Activated naive CD4-positive, alpha-beta T cell (primary cell): ENCODE measurements at places on chromosomes 11 and 22.

DNA sequence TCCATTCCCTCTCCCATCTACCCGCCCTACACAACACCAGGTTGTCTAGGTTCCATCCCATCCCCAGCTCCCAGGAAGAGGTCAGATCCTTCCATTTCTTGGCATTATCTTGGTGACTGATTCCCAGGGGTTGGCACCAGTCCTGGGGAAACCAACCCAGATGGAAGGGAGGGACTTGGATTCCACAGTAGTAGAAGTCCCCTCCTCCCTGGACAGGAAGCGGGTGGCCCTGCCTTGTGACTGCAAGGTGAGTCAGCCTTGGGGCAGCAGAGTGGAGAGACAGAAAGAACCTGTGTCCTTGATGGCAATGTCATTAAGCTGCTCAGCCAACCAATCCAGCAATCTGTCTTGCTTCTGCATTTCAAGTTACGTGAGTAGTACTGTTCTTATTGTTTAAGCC, 26.5 kb downstream of the SYT13 start:
- DNase-seq = no peak

GRCh38 chr11:118175993-118176777, at the start of gene SCN2B:
SCN2B (minus strand) TSS chr11:118176639; CDS start chr11:118176431, 208 bp downstream.
- no peak for DNase-seq

DNA sequence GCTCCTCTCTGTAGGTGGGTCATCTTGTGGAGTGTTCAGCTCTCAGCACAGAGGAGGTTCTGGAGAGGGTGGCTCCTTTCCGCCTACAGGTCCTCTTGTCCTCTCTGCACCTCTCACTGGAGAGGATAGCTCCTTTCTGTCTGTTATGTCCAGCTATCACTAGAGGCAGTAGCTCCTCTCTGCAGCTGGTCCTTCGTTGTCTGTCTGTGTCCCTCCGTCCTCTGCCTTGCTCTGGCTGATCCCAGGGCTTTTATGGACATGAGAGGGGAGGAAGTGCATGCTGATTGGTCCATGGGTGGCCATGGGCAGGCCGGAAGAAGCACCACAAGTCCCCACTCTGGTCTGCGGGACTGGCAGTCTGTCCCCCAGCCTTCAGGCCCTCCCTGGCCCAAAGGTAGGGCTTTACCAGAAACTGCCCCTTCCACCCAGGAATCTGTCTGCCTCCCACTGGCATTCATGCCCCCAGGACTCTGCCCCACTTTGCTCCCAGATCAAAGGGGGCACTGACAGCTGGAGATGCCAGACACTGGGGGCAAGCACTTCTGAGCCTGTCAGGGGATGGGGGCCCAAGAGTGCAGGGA, 38.6 kb upstream of the CALCB start:
- DNase-seq = no peak

- no peak for DNase-seq
These were observed 18.6 kb downstream of the SDHAF2 start for GRCh38 chr11:61448552-61448927.

GRCh38 chr11:133911171-133911570, 45.6 kb downstream of the IGSF9B start:
- DNase-seq = no peak

DNA sequence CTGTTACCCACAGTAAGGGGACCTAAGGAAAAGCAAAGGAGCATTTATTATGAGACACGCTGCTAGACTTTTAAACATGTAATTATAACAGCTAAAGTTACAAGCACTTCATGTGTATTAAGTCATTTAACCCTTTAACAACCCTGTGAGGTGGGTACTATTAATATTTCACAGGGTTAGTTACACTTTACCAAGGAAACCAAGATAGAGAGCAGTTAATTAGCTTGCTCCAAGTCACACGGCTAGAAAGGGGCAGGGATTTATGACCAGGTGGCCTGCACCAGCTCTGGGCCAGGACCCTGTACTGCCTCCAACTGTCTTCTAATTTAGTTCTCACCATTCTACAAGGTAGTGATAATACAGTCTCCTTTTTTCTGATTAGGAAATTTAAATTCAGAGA, 74.9 kb downstream of the RPL27A start:
- DNase-seq = no peak

DNA sequence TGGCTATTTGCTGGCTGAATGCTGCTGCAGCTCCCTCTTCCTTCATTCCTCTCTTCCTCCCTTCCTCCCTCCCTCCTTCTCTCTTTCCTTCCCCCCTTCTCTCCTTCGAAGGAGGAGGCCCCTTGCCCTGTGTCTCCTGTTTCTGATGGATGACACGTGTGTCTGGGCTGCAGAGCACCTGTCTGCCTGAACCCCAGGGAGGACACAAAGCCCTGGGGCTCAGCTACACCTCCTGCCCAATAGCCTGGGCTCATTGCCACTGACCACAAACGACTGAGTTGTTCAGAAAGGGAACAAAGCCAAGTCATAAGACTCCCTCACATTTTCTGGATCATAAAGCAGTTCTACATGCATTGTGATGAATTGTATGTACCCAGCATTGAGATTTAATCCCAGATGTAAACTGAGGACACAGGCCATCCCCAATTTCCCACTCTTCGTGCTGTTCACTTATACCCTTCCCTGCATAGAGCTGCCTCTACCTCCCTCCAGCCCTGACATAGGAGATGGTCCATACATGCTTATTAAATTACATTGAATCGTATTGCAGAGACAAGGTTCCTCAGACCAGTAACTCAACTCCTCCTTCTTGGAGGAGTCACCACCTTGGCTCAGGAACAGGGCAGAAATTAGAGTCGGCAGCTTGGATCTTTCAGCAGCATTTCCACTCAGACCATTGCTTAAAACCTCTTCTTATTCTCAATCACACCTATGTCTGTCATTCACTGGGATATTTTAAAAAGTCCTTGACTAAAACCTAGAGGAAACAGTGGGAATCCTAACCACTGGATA, 1.2 kb downstream of the CSRP3 start:
- no peak for DNase-seq

- no peak for DNase-seq
These were observed 91.5 kb downstream of the ABTB2 start for GRCh38 chr11:34266090-34266912.

- no peak for DNase-seq
These were observed 21.9 kb upstream of the PARVG start for GRCh38 chr22:44158816-44159215.

DNA sequence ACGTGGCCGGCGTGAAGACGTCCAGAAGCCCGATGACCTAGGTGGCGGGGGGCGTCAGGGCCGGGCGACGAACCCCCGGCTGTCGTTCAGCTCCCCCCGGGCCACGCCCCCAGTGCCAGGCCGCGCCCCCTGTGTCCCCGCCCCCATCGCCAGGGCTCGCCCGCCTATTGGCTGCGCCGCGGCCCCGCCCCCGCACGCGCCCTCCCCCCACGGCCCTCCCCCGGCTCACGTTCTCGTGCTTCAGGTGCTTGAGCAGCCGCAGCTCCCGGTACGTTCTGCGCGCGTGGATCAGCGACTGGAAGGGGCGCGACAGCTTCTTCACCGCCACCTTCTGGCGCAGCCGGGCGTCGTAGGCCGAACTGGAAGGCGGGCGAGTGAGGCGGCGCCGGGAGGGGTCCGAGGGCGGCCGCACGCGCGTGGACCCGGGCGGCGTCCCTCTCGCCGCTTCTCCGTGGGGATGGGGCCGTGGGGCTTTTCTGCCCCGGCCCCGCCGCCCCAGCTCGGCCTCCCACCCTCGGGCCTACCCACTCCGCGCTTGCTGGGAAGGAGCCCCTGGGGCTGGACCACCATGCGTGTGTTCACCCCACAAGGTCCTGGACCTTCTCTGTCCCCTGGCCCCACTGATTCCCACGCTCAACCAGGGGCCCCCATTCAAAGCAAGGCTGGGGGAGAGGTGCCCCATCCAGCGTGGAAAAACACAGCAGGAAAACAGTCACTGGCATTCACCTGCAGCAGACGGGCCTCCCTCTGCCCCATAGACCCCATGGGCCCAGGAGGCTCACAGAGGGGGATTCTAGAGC, 2.4 kb downstream of the MAPK11 start:
- peak; percentile 30 for DNase-seq

- no peak for DNase-seq
These were observed 51.6 kb upstream of the TCF20 start for GRCh38 chr22:42321908-42322561.

- no peak for DNase-seq
These were observed 30.2 kb upstream of the SLC35C1 start for GRCh38 chr11:45774786-45775185.

- no peak for DNase-seq
These were observed 5.2 kb downstream of the C11orf52 start for GRCh38 chr11:111923951-111924350.

GRCh38 chr11:9753021-9753420, 89.1 kb downstream of the SWAP70 start:
- DNase-seq = no peak

DNA sequence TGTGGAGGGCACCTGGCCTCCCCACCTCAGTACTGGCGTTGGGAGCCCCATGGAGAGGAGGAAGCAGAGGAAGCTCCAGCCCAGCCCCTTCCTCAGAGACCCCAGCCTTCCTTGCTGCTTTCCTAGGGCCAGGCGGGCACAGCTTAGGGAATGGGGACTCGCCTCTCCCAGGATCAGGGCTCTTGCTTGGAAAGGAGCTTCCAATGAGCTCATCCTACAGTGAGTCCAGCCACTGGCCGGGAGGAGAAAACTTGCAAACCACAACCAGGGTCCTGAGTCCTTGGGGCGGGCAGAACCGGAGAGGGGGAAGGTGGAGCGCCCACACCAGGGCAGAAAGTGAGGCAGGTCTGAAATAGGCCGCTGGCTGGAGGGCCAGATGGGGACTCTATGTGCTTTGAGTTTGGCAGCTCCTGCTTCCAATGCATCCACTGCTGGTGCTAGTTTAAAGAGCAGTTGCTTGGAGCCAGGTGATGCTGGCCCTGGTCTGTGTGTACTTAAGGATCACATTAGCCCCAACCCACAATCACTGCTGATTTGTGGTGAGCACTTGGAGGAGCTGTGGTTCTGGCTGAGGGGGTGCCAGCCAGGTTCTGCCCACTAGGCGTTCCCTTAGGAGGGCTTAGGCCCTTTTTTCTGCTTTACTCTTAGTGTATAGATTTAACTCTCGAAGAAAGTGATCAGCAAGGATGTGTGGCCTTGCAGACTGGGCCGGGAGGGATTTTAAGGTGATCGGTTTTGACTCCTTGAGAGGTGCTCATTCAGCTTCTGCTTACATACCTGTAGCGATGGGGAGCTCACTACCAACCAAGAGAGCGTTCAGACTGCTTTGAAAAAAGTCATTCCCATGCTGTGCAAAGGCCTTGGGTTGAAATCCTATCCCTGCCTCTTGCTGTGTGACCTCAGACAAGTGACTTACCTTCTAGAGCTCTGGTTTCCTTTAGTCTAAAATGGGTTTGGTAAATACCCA, 81.9 kb downstream of the TP53I11 start:
- no peak for DNase-seq

DNA sequence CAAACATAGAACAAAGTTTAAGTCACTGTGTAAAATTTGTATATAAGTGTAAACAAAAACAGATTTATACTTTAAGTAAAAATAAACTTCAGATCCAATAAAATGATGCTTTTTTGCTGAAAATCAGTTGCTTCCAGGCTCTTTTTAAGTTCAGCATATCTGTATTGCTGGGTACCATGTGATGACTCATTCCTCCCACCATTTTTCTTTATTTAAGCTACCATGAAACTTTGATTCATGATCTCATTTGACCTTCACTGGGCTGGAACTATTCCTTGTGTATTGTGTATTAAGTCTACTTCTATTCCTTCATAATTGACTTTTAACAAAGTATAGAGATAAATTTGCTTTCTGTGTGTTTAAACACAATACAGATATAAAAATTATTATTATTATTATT, 46.3 kb upstream of the RRM1 start:
- DNase-seq = no peak

GRCh38 chr22:22479999-22480532, 28.5 kb downstream of the ZNF280B start:
- no peak for DNase-seq

GRCh38 chr22:33116841-33117547, 58.8 kb upstream of the SYN3 start:
- DNase-seq = no peak

DNA sequence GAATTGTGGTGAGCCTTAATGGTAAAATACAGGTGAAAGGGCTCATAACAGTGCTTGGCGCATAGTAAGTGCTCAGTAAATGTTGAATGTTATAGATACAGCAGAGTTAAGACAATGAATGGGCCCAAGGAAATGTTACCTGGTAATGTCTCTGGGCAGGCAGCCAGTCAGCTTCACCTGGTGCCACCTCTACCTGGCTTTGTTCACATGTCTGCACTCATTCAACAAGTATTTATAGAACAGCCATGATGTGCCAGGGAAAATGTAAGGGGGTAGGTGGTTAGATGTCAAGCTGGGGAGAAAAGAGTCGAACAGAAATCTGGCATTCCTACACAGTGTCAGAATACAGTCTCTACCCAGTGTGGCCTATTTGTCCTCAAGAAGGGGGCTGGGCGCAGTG, 238.8 kb upstream of the SYN3 start:
- DNase-seq = no peak

DNA sequence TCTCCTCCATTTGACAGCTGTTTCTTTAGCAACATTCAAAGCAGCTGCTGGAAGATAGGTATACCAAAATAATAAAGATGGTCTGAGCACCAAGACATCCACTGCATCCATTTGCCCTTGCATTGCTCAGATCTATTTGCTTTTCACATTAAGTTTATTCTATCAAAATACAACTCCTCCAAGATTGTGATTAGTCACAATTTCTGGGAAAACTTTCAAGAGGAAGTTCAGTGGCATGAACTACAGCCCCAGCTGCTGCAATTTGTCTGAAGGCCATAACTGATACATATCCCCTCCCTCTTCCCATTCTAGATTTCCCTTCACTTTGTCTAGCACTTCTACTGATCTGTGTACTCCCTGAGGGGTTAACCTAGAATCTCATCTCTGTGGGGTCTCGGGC, 117.5 kb upstream of the CEP126 start:
- no peak for DNase-seq

DNA sequence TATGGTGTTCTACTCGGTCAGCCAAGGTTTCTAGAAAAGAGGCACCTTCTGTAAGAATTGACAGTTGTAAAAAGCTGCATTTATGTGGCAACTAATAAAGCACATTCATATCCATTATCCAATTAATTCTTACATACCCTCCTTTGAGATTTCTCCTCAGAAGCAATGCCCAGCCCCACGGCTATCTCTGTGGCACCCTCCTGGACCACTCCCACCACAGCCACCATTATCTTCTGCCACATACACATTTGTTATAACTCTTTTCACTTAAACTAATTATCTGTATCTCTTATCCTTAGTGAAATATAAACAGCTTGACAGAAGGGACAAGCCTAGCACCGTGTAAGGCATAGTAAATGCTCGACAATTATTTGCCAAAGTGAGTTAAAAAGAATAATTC, 48.5 kb downstream of the PAK1 start:
- DNase-seq = no peak
